Stimulated activated CD8-positive, alpha-beta memory T cell treated with anti-CD3 and anti-CD28 coated beads, Interleukin-4, amount 100 ng/mL, for 24 hours (primary cell): ENCODE measurements at places on chromosomes 2 and 18.

DNA sequence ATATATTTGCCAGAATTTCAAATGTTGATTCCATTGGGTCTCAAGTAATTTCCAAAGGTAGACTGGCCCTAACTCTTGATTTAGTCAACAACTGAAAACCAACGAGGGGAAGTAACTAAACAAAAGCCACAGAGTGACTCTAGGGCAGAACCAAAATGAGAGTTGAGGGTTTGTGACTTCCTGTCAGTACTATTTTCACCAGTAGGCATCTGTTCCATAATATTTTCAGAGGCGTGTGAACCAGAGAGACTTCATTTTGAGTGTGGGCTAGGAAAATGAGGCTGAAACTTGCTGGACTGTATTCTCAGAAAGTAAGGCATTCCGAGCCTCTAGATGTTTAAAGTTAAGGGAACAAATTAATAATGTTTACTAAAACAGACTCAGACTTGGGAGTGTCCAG lies 70.6 kb downstream of the GDF7 start:
- no peak for DNase-seq

DNA sequence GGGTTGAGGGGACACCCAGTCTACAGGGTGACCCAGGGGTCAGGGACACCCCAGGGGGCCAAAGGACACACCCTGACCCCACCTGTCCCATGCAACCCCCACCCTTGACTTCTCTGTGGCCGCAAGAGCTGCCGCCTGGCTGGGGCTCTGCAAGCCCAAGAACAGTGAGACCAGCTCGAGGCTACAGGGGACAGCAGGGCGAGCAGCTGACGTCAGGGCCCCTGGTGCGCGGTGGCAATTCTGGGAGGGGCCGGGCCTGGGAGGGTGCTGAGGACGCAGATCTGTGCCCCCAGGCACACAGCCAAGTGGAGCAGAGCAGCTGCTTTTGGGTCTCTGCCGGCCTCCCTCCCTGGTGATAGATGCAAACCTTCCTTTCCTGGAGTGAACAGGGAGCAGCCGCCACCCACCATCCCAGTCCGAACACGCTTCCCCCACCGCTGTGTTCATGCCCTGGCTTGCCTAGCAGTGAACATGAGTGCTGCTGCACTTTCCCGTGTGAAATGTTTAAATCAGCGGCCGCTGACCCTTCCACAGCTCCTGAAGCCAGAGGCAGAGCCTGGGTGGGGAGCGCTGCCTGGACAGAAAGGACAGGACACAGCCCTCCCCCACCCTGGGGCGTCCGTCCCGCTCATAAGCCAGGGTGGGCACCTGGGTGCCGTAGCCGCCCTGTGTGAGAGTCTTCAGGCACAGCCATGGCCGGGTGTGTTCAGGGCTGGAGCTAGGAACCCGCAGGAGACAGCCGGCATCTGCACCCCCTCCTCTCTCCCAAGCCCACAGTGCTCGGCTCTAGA lies 46.9 kb downstream of the SLC66A2 start:
- no peak for DNase-seq

DNA sequence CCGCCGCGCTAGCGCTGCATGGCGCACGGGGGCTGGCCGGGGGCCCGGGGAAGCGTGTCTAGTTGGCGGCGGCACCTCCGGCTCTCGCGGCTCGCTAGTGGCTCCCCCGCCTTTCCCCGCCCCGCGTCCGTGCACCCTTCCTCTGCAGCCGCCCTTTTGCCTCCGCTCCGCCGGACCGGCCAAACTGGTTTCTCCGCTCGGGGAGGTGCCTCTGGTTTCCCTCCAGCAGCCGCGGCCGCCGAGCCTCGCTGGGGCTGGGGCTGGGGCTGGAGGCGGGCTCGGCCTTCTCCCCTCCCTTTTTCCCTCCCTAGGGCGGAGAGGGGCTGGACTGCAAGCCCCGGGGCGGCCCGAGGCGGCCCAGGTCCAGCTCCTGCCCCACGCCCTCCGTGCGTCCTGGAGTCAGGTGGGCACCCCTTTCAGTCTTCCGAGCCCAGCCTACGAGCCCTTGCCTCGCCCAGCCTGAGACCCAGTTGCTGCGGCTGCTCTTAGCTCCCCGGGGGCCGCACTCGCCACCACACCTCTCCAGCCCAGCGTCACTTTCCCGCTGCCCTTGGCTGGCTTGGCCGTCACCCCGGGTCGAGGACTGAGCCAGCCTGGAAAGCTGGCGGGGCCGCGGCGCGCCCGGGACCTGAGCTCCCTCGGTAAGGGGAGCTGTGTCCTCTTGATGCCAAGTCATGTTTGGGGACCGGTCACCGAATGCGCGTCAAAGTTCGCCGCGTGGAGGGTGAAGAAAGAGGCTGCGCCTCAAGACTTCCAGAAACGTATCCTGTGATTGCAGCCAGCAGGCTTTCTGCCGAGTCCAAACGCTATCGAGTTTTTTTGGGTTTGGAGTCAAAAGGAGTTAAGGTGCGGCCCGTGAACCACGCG lies at the start of gene ATP8B1:
Gene ATP8B1 (minus strand): TSS at position 213 of the 867 bp plus-strand sequence. CDS start 71,508 bp downstream, outside the sequence.
- no peak for DNase-seq

- no peak for DNase-seq
These were observed 171.8 kb upstream of the SPRED2 start for GRCh38 chr2:65604246-65604645.

DNA sequence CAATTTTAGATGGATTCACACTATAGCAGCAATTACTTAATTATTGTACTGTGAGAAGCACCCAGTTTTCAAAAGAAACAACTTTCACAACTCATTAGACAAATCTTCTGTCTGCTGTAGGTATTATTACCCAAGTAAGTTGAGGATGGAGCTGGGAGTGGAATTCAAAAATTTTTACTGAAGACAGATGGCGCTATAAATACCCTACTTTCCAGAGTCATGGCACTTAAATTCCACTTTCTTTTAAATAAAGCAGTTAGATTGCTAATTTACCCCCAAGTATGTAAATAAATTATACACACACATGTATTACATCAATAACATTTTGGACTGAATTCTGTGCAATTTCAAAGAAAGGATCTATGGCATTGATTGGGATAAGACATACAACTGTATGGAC lies 166.8 kb downstream of the FTCDNL1 start:
- no peak for DNase-seq

DNA sequence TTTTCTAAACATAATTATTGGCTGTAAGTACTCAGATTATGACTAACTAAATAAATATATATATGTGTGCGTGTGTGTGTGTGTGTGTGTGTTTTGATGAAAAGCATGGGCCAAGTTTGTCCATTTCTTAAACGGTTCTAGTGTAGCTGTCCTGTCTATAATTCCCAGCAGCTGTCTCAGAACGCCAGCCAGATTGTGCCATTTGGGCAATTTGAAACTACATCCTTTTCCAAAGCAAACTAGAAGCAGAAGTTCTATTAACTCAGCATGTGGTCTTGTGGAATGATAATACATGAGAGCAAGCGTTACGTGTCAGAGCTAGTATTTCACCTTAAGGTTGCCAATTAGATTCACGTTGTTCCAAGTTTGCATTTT lies 1.7 kb downstream of the ARHGAP28 start:
- no peak for DNase-seq
